Stimulated activated CD4-positive, alpha-beta T cell treated with anti-CD3 and anti-CD28 coated beads, Interleukin-4, amount 100 ng/mL, for 48 hours (primary cell): ENCODE measurements at places on chromosomes 2 and 18.
A peak's percentile ranks its signal among the peaks of the same experiment; 100 is the strongest.

- DNase-seq: no peak
Observed at GRCh38 chr2:128732976-128733431, 414.3 kb upstream of the HS6ST1 start.

- no peak for DNase-seq
Observed at GRCh38 chr2:1988594-1988993, 244.3 kb upstream of the PXDN start.

GRCh38 chr2:28400921-28401320 is 8.3 kb downstream of the FOSL2 start:
- DNase-seq: no peak

DNA sequence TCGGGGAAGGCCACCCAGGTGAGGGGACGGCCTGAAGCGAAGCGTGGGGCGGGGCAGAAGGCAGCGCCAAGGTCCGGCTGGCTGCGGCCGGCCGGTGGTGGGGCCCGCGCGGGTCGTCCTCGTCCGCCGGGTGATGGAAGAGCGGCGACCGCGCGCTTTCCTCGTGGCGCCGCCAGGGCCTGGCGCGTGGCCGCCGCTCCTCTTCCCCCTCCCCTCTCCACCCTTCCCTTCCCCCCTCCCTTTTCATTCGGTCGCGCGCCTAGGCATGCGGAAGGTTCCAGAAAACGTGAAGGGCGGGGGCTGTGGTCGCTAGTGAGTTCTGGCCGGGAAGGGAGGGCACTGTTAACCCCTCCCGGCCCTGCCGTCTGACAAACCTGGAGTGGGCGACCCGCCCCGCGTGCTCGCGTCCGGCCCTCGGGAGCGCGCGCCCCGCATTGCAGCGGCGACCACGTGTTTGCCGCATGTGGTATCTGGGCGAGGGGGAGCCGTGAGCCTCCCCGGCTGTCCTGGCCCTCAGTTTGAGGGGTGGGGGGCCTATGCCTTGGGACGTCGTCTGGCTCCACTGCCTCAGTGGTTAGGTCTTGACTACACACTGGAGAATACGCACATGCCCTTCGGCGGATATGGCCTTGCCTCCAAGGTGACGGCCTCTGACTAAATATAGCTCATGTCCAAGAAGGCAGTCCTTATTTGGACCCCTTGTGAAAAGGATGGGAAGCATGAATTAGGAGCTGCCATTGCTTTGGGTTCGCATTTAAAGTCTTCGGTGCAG is 579 bp downstream of the MAT2A start:
- DNase-seq: peak; percentile 67

GRCh38 chr18:70489986-70490933 is 201.4 kb downstream of the SOCS6 start:
- peak; percentile 8 for DNase-seq

DNA sequence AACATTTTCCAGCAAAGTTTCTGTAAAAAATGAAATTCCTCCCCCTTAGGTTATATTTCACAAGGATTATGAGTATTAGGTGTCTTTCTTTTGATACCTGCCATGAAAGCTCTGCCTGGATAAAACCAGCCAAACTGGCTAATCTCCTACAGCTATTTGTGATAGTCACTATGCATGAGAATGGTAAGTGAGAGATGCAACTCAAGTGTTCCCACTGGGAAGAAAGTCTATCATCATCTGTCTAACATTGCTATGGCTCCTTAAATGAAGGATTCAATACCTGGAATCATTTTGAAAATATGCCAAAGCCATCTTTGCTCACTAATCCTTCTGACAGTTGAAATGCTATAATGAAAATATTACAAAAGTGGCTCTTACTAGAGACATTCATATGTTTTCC is 339.9 kb upstream of the LRRTM4 start:
- DNase-seq: no peak

- DNase-seq: no peak
Observed at GRCh38 chr2:112848833-112849232, 12.3 kb upstream of the IL1B start.

DNA sequence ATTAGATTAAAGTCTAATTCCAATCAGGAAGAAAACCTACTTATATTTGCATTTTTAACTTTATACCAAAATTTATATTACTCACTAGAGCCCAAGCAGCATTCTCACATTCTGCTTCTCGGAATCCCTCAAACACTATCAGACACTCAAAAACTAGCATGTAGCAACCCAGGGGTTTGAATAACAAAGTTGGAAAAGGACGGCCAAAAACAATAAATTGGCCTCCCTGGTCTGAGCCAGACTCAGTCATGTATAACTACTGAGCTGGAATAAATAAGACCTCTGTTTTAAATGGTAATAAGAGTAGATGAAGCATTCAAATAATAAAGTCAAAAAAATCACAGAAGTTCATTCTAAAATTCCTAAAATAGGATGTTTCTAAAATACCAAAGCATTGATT is 290.9 kb downstream of the IRS1 start:
- no peak for DNase-seq

GRCh38 chr2:128444121-128444771 is 125.6 kb upstream of the HS6ST1 start:
- no peak for DNase-seq

GRCh38 chr2:119134775-119135174 is 23.8 kb downstream of the C1QL2 start:
- no peak for DNase-seq

DNA sequence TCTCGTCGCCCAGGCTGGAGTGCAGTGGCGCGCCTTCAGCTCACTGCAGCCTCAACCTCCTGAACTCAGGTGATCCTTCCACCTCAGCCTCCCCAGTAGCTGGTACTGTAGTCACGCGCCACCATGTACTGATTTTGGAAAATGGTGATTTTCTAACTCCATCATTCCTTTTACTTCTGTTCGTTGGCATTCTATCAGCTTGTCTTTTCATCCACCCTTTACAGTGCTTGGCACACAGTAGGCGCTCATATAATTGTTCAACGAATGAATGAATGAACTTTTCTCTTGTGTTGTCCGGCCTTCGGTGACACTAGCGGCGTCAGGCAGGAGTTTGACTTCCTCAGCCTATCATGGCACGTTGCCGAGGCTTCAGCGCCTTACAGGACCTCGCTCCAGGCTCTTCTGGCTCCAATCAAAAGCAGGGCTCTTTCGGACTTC is 373 bp upstream of the MTHFD2 start:
- no peak for DNase-seq

DNA sequence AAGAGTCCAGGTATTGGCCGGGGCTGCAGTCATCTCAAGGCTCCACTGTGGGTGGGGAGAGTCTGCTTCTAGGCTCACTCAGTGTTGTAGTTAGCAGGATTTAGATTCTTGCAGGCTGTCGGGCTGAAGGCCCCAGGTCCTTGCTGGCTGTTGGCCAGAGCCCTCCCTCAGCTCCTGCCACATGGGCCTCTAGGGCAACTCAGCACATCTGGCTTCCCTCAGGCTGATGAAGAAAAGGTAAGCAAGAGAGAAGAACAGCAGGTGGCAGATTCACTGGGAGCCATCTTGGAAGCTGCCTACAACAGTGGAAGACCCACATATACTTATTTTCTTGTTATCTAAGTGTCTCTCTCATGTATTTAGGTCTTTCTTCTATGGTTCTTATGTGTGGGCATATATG is 4.3 kb downstream of the MRPS9 start:
- DNase-seq: no peak

GRCh38 chr2:109210431-109211200 is 81.6 kb downstream of the SH3RF3 start:
- no peak for DNase-seq

DNA sequence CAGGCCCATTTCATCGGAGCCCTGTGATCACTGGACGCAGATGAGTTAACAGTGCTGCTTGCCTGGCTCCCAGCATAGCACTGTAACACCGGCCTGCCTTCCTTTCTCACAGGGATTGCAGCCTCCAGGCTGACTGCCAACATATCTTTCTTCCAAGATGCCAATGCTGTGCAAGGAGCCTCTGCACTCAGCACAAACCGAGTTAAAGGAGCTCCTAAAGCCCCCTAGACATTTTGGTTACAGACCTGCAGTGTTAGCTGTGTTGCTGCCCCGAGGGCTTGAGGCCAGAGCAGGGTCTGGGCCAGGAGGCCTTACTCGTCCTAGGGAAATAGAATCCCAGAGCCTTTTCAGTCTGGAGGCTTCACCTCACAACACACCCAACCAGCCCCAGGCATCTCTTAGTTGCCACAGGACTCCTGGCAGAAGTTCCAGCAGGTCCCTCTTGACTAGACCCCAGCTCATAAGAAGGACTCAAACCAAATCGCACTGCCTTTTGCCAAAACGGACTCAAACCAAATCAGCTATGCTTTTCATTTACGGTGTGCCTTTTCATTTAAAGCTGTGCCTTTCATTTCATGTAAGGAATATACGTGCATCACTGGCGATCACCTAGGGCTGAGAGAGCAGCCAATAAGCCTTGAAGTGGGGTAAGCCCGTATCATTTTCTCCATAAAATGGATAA is 58.4 kb upstream of the EML4 start:
- DNase-seq: no peak

DNA sequence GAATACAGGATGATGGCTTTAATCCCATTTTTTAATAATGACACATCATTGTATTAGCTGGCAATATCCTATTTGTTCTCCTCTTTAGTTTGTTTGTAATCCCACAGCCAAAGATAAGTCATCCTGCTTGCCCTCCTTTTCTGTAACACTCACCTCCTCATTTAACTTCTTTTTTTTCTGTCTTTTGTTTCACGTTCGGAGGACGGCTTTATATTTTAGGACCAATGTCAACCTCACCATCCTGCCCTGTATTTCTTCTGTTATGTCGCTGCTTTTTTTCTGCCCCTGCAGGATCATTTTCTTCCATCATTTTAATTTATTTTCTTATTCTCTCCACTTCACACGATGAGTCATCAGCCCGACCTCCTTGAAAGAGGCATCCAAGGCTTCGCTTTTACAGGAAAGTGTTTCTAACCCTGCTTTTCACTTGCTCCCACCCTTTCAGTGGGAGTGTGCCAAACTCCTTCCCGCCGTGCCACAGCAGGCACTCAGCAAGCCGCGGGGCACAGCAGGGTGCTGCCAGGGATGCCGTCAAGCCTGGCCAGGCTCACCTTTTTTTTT is 11.4 kb downstream of the RAB31 start:
- DNase-seq: no peak

GRCh38 chr2:195477248-195477995 is 179.6 kb upstream of the SLC39A10 start:
- DNase-seq: no peak

DNA sequence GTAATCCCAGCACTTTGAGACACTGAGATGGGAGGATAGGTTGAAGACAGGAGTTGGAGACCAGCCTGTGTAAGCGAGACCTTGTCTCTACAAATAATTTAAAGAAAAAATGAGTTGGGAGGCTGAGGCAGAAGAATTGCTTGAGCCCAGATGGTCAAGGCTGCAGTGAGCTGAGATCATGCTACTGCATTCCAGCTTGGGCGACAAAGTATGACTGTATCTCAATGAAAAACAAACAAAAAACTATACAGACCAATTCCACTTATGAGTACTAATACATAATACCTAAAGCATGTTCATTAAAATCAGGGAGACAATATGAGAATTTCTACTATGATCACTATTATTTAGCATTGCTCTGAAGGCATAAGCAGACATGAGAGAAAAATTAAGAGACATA is 12.6 kb downstream of the RNF149 start:
- DNase-seq: no peak

DNA sequence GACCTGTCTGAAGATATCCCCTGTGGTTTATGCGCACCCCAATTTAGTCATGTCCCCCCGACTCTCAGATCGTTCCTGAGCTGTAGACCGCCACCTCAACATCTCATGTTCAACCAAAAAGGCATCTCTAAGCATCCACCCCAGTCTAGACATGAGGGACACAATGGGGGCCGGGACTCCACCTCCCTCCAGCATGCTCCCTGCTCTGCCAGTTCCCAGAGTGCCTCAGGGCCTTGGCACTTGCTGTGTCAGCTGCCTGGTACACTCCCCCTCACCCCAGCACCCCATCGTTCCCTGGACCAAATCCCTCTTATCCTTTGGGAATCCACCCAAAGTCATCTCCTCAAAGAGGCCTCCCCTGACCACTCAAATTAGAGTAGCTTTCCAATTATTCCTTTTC is 22.2 kb downstream of the TNS1 start:
- DNase-seq: no peak

DNA sequence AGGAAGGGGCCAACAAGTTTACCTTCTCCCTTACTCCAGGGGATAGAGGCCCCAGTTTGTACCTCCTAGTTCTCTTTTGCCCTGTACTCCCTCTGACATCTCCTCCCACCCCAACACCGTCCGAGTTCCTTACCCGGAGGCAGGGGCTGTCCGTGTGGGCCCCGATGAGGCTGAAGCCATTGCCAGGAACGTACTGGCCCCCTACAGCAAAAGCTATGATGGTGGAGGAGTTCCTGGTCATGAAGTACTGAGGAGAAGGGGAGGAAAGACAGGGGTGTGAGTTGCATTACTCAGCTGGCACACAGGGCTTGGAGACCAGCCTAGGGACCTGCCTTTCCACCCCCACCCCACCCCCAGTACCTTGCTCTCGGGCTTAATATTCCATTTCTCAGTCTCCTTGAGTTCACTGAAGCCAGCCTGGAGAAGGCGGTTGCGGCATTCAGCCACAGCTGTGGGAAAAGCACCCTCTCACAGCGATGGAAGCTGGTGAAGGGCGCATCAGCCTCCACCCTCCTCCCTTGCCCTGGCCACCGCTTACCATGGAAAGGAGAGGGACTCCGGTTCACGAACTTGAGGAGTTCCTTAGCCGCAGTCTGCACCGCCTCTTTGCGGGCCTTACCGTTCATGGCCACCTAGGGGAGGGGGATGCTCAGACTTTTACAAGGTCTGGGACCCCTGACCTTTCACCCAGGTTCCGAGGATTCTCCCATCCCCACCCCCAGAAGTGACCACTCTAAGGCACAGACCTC is 1.0 kb downstream of the DNPEP start:
- DNase-seq: no peak

DNA sequence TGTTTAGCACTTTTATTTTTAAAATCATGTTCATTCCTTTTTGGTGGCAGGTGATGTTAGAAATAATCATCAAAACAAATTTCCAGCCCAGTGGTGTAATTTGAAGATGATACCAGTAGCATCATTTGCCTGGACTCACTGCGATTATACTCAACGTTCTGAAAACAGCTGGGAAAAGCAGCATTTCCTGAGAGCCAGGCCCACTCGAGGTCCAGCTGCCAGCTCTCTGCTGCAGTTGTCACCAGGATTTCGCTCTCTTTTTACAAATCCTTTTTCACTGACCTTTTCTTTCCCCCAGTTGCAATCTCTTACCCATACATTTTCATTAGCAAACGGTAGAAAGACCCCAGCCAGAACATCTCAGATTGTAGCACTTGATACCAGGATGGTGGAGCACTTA is 110.6 kb upstream of the LYPD1 start:
- DNase-seq: no peak

GRCh38 chr18:5721924-5722323 is 173.4 kb downstream of the TMEM200C start:
- DNase-seq: no peak

GRCh38 chr2:184793176-184793575 is 194.8 kb downstream of the ZNF804A start:
- no peak for DNase-seq

DNA sequence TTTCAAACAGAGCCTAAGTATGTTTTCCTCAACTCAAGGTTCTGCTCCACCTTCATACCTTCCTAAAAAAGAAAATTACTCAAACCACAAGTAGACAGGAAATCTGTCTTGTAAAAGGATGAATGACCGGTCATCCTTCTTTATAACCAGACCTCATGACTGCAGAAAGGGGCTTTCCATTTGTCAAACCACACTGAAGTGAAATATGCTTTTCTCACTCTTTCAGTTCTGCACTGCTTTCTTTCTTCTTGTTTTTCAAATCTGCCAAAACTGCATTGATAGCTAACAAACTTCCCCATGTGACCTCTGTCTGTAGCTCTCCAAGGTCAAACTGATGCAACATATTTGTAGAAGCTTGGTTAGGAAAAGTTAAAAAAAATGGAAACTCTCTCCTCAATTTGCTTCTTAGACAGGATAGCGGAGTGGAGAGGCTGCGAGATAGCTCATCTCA is 308.9 kb upstream of the CCDC68 start:
- no peak for DNase-seq
